Nephron progenitor cell (in vitro differentiated cells): ENCODE measurements at places on chromosomes 11 and 22.

DNA sequence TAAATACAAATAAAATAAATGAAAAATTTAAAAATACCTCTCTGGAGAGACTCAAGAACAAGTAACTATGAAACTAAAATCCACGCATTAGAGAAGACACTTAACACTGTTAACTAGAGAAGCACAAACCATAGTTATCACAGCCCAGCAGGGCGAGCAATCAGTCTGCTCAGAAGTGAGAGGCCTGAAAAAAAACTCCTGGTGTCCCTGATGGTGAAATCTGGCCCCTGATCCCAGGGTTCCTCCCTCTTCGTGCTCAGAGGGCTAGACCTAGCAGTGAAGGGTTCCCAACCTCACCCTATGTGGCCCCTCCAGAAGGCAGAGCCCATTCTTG lies 49.7 kb upstream of the VPREB1 start:
- no peak for DNase-seq

DNA sequence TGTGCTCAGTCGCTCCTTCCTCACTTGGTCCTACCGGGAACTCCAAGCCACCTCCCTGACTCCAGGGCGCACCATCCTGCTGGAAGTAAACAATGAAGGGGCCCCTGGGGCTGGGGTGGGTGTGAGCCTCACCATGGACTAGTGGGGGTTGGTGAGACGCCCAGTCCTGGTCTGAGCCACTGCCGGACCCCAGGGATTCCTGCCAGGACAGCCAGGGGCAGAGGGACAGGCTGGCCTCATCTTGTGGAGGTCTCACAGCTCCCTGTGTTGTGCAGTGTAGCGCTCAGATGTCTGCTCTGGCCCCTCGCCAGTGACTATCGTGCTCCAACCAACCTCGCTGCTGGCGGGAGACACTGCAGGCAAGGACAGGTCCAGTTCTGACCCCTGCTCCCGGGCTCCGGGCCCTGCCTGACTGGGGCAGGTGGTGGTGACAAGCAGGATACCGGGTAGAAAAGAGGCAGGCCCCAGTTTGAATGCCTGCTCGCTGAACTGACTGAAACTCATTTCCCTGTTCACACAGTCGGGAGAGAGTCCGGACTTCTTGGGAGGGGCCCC lies 1021.4 kb downstream of the BRD1 start:
- DNase-seq = no peak

GRCh38 chr11:118886681-118887111 lies 3.0 kb downstream of the CXCR5 start:
- DNase-seq = no peak

DNA sequence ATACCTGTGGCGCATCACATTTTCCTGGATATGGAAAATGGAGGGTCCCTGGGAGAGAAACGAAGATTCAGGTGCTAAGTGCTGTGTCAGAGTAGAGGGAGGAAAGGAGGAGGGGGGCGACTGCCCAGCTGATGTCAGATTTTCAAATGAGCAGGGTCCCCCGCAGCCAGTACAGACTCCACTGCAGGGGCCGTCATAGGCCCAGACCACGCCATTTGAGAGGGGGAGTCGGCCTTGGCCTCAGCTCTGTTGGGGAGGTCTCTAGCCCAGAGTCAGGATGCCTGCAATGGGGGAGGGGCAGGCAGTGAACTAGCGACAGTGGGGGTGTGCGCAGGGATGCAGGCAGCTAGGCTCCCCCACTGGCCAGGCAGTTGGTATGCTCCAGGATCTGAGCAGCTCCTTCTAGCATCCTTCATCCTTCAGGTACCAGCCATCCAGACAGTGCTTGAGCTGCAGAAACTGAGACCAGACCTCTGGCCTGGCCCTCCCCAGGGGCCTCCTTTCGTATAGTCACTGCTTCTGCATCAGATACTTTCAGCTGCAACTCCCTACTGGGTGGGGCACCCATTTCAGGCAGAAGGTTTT lies at the start of the genes BSCL2 and GNG3:
Gene BSCL2 (minus strand): TSS at position 148 of the 585 bp plus-strand sequence. CDS start 229 bp downstream, outside the sequence.
Gene GNG3 (plus strand): TSS at position 400 of the 585 bp plus-strand sequence. CDS start 620 bp downstream, outside the sequence.
- peak; percentile 91 for DNase-seq

- no peak for DNase-seq
These were observed 15.6 kb upstream of the UCP3 start for GRCh38 chr11:74024261-74025029.

DNA sequence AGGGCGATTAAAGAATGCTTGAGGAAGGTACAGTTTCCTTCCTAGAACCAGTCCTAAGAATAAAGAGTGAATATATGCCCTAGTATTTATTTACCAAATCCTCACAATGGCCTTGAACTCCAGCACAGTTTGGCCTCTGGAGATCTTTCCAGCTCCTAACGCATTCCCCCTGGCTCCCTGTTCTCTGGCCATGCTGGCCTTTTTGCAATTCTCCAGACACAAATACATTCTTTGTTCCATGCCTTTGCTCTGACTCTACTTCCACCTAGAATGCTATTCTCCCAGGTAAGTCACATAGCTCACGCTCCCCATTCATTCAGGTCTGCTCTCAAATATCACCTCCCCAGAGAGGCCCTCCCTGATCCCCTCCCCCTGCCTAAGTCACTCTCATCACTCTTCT lies 3.7 kb upstream of the DGKZ start:
- DNase-seq = no peak

GRCh38 chr11:66934950-66935779 lies 23.0 kb downstream of the PC start:
- DNase-seq = no peak

- no peak for DNase-seq
These were observed 1707.6 kb upstream of the RAG2 start for GRCh38 chr11:38305682-38306081.

DNA sequence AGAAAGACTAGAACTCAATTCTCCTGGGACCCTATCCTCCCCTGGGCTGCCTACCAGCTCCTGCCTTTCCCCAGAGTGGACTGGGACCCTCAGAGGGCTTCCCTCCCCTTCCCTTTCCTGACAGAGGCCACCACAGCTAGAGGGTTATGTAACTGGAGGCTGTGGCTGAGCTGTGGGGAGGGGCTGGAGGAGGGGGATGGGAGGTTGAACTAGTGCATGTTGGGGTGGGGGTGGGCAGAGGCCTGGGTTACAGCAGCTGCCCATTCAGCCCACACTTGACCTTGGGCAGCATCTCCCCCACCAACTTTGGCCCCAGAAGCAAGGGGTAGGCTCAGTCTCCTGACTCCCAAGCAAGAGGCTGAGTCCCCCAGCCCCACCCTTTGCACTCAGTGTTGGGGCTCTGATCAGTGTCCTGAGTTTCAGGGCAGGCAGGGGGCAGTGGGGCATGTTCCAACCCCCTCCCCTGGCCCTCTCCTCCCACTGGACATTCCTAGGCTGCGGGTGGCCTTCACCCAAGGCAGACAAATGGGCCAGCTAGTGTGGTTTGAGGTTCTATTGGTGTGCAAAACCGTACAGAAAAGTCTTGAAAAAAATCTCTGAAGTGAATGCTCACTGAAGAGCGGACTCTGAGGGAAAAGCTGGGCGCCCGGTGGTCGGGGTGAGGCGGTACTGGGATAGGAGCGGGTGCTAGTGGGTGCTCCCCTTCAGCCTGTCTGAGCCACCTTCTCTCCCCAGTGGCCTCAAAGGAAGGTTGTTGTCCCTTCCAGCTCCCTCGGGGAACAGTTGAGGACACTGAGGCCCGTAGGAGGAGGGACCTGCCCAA lies 3.8 kb downstream of the KCNC1 start:
- no peak for DNase-seq

GRCh38 chr11:7571640-7572000 lies 57.8 kb downstream of the PPFIBP2 start:
- peak; percentile 78 for DNase-seq

- DNase-seq = no peak
These were observed 84.7 kb downstream of the FAM76B start for GRCh38 chr11:95704865-95705264.

DNA sequence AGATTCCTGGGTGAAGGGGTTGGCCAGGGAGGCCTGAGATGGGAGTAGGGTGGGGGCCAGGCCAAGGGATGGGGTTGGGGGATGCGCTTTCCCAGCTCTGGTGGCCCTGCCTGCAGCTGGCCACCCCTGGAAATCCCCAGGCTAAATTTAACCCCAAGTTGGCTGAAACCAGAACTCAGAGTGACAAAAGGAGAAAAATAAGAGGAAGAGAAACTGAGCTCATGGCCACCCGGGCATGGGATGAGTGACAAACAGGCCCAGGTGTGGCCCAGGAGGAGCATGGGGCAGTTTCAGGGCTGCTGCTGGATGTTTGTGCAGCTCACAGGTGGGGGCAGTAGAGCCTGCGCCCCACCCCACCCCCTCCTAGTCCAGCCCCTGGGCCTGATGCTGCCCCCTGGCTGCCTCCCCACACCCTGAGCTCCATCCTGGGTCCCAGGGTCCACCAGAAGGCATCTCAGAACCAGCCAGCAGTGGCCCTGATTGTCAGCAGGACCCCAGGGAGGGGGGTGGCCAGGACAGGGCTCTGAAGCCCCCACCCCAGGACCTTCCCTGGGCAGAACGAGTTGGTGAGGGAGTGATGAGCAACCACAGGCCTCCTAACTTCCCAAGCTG lies 48.0 kb downstream of the IGLL5 start:
- DNase-seq = no peak

DNA sequence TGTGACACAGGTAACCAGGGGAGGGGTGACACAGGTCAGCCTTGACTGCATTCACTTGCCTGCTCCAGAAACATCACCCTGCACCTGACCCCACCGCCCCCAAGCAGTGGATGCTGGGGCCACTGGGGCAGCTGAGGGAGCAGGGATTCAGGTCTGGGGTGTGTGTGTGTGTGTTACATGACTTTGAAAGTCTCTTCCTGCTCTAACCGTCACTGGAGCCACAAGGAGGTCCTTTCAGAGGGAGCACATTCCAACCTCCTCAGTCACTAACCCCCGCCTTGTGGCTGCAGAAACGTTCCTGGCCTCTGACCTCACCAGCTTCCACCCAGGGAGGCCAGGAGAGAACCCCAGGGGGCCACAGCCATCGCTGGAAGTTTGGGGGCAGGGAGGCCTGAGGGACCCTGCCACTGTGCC lies 2.9 kb upstream of the FOSL1 start:
- DNase-seq = no peak

DNA sequence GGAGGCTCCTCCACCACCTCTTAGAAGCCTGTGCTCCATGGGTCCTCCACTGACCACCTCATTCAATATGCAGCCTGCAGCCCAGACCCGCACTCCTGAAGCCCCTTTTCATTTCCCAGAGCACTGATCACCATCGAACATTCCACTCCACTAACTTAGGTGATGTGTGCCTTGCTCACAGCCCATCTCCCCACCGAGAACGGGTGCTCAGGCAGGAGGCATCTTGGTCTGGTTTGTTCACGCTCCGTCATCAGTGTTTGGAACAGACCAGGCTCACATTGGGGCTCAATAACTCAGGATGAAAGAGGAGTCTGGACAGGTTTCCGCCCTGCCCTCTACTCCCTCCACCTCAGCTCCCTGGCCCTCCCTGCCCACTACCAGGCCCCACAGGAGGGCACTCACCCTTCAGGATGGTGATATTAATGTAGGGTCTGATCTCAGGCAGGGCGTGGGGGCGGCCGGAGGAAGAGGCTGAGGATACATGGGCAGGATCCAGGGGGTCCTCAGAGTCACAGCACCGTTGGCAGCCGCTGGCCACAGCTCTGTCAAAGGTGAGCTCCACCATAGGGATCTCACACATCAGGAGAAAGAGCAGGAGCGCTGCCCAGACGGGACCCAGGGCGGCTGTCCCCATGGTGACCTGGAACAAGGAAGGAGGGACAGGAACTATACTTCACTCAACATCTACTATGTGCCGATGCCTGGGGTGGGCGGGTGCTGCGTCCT lies 3.1 kb downstream of the C1QTNF6 start:
- DNase-seq = no peak

DNA sequence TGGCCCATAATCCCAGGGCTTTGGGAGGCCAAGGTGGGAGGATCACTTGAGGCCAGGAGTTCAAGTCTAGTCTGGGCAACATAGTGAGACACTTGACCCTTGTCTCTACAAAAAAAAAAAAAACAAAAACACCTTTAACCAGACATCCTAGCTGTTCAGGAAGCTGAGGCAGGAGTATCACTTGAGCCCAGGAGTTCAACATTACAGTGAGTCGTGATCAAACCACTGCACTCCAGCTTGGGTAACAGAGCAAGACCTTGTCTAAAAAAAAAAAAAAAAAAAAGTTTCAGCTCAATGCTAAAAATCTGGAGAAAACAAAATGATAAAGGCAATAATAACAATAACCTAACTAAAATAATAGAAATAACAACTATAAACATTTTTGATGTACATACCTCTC lies 22.6 kb upstream of the APLP2 start:
- no peak for DNase-seq

DNA sequence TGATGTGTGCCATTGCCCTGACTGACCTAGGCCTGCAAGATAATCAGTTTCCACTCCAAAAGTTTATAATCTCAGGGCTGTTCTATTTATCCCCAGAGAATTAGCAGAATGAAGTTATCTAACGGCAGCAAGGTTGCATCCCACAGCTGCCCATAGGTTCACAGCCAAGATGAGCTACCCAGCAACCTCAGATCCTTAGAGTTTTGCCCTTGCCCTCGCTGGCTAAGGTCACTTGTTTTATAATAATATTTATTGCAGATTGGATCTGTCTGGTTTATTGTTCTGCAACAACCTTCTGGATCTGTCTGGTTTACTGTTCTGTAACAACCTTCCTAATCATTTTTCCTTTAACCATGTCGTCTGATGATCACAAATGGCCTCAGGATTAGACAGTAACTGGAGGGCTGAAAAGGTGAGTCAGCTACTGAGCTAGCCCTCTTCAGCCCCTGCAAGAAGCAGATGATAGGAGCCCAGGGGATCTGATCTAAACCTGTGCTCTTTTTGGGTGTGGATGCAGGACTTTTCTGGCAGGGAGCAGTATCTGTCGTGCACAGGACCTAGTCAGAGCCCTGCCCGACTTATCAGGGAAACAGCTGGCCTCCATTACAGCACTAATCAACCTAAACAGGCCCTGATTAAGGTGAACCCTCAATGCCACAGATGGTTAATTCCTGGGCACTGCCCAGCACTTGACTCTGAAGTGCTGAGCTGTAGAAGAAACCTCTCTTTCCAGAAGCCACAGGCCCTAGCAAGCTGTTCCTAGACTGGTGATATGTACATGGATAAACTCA lies 642.9 kb upstream of the KIRREL3 start:
- no peak for DNase-seq
